Activated T-helper 1 cell treated with anti-CD3 and anti-CD28 coated beads, Interleukin-12 subunit alpha, Interleukin-12 subunit beta, Interleukin-2, Interleukin-4 antibody, amounts not matched to agents 30 ng/mL and 10 ng/mL and 1 ng/mL, durations not matched to agents 14 hours and 24 hours and 36 hours (primary cell): ENCODE measurements at places on chromosomes 7 and 10. TPM values are rescaled to one million over a fixed set of nuclear protein-coding genes. Genes with fewer than 3 reads are reported as not detected.

The ADAMTS14 gene
- total RNA-seq, result 0.21 and 0.37 TPM in 2 replicates

The SPDYE2 gene
- total RNA-seq, result not detected in 2 replicates

The PTF1A gene
- total RNA-seq, result not detected in 2 replicates

The OPALIN gene
- total RNA-seq, result not detected in 2 replicates

The SPACDR gene
- 2.8 and 2.9 TPM in 2 replicates for total RNA-seq

The LRIT1 gene
- total RNA-seq, result not detected in 2 replicates

The ANKRD61 gene
- total RNA-seq, result 0.44 and 0.56 TPM in 2 replicates

The AGMO gene
- not detected in 2 replicates for total RNA-seq

The IFIT1B gene
- not detected in 2 replicates for total RNA-seq

The HGF gene
- not detected in 2 replicates for total RNA-seq

The ODAD2 gene
- not detected in 2 replicates for total RNA-seq
